Brain (organoid and tissue), 16 donors: ENCODE measurements at places on chromosomes 6 and 20.

DNA sequence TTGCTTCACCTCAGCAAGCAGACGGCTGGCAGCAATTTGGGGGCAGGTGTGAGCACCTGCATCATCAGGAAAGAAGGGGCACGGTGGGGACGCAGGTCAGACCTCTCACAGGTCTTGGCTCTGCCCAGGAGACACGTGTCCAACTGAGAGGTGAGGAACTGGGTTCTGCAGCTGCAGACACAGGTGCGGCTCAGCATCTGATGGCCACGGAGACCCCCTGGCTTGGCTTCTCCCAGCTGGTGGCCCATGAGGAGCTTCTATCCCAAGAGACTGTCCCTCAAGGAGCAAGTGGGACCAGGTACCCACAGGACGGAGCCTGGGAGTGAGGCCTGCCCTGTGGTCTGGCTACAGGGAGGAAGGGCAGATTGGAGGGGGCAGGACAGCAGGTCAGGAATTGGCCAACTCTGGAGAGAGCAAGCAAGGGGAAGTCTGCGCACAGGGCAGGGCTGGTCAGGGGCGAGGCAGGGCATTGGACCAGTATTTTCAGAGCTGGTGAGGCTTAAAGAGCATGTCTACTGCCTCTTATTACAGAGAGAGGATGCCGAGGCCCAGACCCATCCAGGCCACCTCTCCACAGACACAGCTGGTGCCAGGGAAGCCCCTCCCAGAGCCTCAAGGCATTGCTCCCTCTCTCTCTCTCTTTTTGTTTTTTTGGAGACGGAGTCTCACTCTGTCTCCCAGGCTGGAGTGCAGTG, 4.2 kb downstream of the STMN3 start:
- no peak for DNase-seq

- DNase-seq: no peak
Measured at GRCh38 chr6:106225581-106225980, 100.0 kb downstream of the ATG5 start.

DNA sequence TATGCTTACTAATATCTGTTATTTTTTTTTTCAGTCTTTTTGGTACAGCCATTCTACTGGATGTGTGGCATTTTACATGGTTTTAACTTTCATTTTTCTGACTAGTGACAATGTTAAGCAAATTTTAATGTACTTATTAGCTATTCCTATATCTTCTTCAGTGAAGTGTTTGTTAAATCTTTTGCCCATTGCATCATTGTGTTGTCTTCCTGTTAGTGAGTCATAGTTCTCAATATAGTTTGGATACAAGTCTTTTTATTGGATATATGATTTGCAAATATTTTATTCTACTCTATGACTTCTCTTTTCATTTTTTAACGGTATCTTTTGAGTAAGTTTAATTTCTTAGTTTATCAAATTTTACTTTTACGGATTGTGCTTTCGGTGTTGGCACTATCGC, 519.4 kb downstream of the CDKAL1 start:
- no peak for DNase-seq

DNA sequence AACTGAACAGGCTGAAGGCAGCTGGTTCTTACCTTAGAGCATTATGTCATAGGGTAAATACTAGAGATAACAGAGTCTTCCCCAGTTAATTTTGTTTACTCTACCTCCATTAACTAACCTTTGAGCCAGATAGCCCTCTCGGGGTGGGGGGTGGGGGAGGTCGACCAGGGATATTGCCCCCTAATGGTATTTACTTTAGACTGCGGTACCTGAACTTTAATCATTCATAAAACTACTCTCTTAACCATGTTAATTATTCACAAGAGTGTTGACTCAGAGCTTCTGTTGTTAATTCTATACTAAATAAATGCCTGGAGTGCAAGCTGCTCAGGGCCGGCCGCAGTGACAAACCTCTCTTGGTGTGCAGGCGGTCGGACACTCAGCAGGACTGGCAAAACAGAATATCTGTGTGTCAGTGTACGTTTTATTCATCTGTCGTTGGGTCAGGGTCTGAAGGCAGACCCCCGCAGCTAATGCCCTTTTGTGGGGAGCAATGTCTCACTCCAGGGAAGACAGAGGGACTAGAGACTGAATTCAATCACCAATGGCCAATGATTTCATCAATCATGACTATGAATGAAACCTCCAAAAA, 152.4 kb upstream of the COL21A1 start:
- no peak for DNase-seq

GRCh38 chr6:10771371-10771894, 23.8 kb downstream of the TMEM14B start:
- DNase-seq: no peak

DNA sequence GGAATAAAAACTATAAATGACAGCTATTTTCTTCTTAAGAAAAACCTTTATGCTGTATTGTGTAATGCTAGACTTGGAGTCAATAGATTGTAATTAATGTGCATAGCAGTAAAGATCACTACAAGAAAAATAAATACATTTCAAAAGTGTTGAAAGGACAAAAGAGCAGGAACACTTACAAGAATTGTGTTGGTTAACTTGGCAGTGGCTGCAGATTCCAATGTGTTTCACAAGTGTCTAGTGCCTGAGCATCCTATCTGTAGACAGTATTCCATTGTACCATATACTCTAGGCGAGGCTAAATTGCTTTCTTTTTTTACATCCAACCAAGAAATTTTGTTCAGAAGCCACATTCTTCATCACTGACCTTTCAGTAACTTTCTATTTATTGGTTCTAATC, 924.1 kb downstream of the EPHA7 start:
- DNase-seq: no peak

- DNase-seq: no peak
Measured at GRCh38 chr6:41040101-41040939, 1.3 kb upstream of the UNC5CL start.

DNA sequence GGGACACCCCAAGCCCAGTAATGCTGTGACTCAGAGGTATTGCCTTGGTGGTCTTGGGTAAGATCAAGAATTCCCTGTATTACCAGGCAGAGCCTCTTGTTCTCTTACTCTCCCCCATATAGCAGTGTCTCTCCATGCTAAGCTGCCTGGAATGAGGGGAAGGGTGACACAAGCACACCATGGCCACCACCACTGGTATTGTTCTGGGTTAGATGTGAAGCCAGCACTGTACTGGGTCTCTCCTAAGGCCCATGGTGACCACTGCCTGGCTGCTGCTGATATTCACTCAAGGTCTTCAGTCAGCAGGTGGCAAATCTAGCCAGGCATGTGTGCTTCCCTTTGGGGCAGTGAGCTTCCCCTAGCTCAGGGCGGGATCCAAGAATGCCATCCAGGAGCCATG, 36.5 kb downstream of the TAF11 start:
- no peak for DNase-seq

GRCh38 chr6:17919496-17919895, 67.9 kb downstream of the KIF13A start:
- DNase-seq: no peak

DNA sequence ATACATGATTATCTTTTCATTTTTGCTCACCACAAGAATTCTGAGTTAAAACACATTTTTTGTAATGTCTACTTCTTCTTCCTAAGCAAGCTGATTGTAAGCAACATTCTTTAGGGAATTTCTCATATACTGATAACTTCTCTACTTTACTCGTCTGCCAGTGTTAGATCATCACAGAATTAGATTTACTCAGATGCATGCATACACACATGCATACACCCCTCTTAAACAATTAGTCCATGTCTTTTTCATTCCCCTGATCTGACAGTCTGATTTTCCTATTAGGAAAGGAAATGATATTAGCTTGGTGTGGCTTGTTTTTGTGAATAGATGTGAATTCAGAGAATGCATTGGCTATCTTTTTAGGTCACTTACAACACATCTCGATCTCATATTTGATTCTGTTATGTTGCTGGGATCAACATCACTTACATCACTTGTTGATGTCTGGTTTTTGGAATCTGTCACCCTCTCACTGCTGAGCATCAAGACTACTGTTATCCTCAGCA, 91.4 kb downstream of the FIG4 start:
- no peak for DNase-seq

GRCh38 chr6:99745651-99746050, 139.0 kb downstream of the PRDM13 start:
- no peak for DNase-seq

GRCh38 chr6:16040628-16040974, 88.3 kb upstream of the MYLIP start:
- DNase-seq: no peak

GRCh38 chr6:25175681-25176080, 103.5 kb upstream of the CARMIL1 start:
- no peak for DNase-seq

DNA sequence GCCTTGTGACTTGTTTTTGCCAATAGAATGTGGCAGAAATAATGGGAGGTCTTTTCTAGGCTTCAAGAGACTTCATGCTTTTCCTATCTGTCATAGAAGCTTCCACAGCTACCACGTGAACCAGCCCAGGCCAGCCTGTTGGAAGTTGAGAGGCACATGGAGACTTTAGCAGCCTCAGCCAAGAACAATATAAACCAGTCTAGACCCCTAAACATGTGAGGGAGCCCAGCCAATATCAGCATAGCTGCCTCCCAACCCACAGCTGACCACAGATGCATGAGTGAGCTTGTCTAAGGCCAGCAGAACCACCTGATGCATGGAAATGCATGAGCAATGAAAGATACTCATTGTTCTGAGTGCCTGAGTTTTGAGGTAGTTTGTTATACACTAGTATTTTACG, 540.7 kb upstream of the BTBD3 start:
- no peak for DNase-seq

DNA sequence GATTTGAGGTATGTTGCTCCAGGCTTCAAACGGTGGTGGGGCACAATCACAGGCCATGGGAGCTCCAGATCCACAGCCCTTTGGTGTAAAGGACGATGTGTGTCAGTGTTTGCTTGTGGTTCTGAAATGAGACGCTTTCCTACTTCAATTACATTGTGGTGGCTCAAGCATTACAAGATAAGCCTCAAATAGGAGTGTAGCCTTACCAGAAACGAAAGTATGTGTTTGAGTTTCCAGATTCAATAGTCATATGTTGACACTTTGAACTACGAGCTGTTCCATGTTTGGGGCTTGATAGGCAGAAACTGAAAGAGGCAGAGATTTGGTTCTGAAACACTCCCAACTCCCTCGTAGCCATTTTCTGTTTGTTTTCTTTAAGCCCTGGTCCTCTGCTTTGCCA, 187.1 kb downstream of the MYLK4 start:
- no peak for DNase-seq

- DNase-seq: no peak
Measured at GRCh38 chr20:63552481-63553249, 1.3 kb upstream of the FNDC11 start.

DNA sequence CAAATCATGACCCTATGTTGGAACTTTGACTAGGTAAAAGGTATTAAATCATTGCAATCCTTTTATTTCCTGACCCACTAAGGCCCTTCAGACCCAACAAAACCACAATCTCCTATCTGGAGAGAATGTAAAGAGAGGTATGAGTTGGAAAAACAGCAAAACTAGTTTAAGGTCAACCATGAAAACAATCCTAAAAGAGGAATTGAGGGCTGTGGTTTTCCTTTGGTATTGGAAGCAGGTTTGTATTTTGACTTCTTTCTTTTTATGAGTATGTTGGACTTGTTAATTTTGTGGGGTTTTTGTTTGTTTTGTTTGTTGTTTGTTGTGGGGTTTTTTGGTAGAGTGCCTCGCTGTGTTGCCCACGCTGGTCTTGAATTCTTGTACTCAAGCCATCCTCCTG, 4.7 kb upstream of the SEC63 start:
- no peak for DNase-seq

DNA sequence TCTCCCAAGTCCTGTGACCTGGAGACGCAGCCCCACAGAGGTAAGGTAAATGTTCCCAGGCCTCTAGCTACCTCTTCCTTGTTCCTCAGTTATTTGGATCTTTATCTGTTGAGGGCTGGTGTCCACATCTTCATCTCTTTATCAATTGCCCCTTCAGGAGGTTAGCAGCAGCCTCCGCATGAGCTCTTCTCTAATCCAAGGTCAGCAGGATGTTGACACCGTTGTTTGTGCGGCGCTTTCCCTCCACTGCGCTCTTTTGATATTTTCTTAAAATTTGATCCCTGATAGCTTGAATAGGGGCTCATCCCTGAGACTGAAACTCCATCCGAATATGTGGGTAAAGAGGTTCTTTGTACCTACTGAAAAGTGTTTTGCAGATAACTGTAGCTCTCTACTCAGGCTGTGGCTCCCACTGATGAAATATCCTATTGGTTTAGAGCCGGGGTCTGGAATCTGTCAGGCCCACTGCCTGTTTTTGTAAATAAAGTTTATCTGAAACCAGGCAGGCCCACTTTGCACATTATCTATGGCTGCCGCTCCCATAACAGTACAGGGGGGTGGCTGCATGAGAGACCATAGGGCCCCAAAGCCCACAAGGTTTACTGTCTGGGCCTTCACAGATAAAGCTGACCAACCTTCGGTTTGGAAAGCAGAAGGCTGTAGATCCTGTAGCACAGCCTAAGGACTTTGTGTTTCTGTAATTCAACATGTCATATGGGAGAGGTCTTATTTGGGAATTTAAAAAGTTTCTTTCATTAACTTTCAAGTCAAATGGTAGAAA, 362.6 kb downstream of the QKI start:
- DNase-seq: no peak

DNA sequence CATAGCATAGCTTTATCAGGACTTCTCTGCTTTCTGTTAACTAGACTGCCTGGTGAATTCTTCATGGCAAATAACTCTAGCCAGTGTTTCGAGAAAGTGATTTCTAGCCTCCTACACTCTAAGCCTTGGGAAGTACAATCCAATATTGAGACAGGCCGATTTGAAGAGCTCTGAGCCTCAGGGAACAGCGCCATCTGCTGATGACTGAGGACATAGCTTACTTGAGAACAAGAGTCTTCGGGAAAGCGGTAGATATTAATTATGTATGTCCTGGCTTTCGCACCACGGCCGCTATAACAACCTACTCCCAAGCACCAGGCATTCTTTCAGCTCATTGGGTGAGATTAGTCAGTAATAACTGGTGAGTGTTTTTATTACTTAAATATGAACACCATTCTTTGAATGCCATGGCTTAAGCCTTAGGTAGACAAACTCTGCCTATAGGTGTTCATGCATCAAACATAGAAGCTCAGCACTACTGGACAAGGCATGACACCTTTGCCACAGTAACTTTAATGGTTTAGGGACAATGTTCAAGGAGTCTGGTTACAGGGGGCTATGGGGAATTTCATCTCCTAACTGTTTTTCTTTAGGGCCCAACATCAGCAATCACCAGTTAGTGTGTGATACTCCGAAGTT, 518.6 kb downstream of the BMP2 start:
- DNase-seq: peak; percentile 95
